ENCODE measurements at places on chromosomes 16 and 17. TPM values are rescaled to one million over a fixed set of nuclear protein-coding genes. Genes with fewer than 3 reads are reported as not detected.

Gene OR1A1
- total RNA-seq, result not detected

Gene NPIPA3
- 2.0 TPM for total RNA-seq

Gene DNAH2
- not detected for total RNA-seq

Gene FGF11
- 2.4 TPM for total RNA-seq

Gene IFI35
- 39.1 TPM for total RNA-seq

Gene MPP3
- 0.16 TPM for total RNA-seq

Gene WDR45B
- 75.0 TPM for total RNA-seq

Gene FMNL1
- total RNA-seq, result 383 TPM

Gene IGFBP4
- total RNA-seq, result 0.80 TPM

Gene AKAP1
- 31.3 TPM for total RNA-seq

Gene GRB2
- 145 TPM for total RNA-seq

Gene KIF2B
- total RNA-seq, result not detected

Gene AGRP
- total RNA-seq, result not detected

Data from naive thymus-derived CD8-positive, alpha-beta T cell (primary cell).